HFFc6 (cell line): ENCODE measurements at places on chromosomes 2 and 18. TPM values are rescaled to one million over a fixed set of nuclear protein-coding genes. Genes with fewer than 3 reads are reported as not detected.

Gene TRIM43
- total RNA-seq, result not detected in 3 replicates

DNA sequence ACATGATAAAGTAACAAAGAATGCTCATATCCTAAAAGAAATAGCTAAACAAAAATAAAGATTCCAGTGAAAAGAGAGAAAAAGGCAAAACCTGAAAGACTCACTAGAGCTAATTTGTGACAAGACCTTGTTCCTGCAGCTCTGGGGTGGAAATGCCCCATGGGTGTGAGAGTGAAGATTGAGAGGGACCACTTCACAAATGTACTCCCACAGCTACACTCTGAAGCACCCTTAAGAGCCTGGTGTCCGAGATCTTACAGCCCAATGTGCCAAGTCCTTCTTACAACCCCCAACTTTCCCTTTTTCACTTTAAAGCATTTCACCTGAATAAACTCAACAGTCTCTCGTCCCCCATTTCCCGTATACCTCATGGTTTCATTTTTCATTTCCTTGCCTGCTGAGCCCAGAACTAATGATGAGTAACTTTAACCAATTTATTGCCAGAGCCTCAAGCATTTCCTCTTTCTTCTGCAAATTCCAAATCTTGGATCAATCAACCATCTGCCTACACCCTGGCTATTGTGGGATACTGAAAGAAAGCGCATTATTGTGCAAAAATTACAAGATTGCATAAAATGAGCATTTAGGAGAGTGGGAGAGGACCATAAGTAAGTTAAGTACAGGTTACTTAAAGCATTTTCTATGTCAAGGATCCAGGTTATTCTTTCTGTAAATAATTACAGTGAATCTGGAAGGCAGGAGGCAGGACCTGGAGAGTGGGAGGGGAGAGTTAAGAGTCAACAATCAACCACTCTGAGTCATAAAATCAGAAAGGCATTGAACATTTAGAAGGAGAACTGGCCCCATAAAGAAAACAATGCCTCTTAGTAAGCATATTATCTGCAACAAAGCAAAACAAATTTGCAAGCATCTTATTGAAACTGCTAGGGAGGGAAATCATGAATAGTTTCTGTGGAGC lies 804.4 kb upstream of the CELF4 start:
- no peak for DNase-seq

GRCh38 chr2:98334439-98335078 lies 11.7 kb upstream of the CNGA3 start:
- DNase-seq, result peak; percentile 95

Gene FOXD4L1
- total RNA-seq, result 0.07 to 0.15 TPM (median 0.11 TPM) in 3 replicates

DNA sequence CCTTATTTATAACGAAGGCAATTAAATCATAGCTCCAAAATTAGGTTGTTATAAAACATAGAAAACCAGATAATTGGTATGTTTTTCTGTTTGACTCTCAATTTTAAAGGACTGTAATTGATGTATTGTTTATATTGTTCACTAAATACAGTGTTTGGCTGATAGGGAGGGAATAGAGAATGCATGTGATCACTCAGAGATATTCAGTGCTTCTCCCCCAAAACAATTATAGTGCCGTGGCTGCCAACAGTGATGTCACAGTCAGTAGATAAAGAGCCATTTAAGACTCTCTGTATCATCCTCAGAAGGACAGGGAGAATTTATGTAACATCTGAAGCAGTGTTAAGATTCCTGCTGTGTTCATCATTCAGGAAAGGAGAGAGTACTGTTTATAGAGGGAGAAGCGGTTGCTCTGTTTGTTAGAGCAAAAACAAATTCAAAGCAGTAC lies 69.6 kb downstream of the PHLPP1 start:
- DNase-seq, result peak; percentile 74

DNA sequence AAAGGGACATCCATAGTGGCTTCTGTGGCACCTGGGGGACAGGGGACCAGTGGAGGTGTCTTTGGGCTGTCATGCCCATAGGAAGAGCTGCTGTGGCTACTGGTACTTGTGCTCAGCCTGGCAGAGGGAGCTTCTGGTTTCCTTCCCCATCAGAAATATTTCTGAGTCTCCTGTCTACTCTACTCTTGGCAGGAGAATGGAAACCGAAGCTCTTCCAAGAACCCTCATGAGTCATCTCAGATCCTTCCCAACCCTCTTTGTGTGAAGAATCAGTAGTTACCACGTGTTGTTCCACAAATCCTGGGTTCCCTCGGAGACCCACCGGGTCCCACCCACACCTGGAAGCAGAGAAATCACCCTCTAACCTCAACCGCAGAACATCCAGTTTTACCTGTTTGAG lies 234.9 kb downstream of the FHOD3 start:
- DNase-seq, result peak; percentile 51

Gene RTKN
- 13.1 to 15.2 TPM (median 14.2 TPM) in 3 replicates for total RNA-seq

GRCh38 chr18:44771956-44772917 lies 91.5 kb downstream of the SETBP1 start:
- DNase-seq, result no peak

Gene PFN4
- total RNA-seq, result 1.1 TPM in 2 of 3 replicates, not detected in the other

- no peak for DNase-seq
These were observed 409.8 kb upstream of the CELF4 start for GRCh38 chr18:37975446-37975845.

Gene DSG2
- not detected in 2 replicates for total RNA-seq

Gene RNF152
- total RNA-seq, result 52.2 to 68.4 TPM (median 59.0 TPM) in 3 replicates

DNA sequence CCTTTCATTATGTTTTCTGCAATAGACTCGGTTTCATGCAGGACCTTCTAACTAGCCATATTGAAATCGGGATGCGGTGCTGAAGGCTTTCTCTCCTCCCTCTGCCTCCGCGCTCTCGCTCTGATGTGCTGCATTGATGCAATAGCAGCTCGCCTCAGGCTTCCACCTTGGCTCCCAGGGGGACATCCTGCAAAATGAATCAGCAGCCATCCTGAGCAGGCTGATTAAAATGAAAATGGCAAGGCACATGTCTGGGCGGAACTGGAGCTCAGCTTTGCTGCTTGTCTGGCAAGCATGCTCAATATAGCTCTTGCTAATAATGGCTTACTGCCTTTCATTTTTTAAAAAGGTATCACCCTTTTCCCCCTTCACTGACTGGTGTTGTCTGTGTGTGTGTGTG lies 806 bp upstream of the MYT1L start:
- DNase-seq, result no peak

DNA sequence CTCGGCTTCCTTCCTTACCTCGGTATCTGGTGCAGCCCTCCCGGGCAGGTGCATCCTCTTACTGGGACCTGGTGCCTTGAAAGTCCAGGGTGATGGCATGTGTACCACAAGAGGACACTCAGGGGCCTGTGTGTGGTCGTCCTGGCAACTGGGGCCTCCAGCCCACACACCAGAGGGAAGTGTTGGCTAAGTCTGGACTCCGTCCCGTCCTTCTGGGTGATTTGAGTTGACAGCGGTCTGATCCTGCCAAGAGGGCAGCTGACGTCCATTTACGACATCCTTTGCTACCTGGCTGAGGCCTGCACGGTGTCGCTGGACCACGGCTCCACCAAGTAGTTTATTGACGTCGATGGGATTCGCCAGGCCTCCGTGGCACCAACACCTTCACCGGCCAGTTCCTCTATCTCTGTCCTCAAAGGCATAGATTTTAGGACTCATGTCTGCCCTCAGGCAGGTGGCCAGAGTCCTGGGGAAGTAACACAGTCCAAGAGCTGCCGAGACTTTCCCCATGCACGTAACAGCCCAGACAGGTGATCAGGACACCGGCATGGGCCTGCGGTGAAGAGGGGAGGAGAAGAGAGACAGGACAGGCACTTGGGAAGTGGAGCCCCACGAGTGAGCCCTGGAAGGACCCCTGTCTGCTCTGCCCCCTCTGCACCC lies 186.0 kb upstream of the HDAC4 start:
- no peak for DNase-seq

- no peak for DNase-seq
These were observed 205.8 kb upstream of the CYRIA start for GRCh38 chr2:16871411-16871810.

GRCh38 chr2:190996947-190997346 lies 17.0 kb downstream of the STAT1 start:
- no peak for DNase-seq

Gene TMEM17
- total RNA-seq, result 3.0 to 4.4 TPM (median 3.8 TPM) in 3 replicates

DNA sequence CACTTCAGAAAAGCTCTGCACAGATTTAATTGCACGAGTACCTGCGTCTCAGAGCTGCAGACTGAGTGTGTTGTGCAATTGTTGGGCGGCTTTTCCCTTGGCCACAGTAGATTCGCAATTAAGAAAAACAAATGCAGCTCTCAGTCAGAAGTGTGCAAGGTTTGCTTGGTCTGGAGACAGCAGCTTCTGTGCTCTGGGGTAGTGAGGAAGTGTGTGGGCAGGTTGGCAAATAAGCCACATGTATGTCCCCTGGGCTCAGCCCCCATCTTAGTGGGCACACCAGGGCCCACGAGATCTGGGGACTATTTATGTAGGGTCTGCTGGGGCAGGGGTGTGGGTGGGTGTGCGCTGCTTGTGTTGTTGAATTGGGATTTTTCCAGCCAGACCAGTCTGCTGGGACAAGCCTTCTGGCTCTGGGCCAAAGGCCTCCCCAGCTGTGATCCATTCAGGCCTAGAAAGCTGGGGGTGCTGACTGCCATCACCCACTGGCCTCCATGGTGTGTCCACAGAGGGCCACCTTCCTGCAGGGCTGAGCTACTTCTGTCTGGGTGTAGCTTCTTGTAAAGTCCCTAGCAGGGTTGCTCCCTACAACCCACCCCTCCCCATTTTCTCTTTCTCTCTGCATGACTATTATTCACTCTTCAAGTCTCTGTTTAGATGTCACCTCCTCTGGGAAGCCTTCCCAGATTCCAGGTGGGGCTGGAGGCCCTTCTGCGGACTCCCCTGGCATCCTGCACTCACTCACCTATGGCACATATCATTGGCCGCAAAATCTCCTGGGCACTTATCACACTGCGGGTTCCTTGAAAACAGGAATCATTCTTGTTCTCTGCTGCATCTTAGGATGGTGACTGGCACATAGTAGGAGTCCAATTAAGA lies 67.8 kb downstream of the ODC1 start:
- no peak for DNase-seq
